NCI-H1930 (cell line): ENCODE measurements at places on chromosomes 7 and 10.

DNA sequence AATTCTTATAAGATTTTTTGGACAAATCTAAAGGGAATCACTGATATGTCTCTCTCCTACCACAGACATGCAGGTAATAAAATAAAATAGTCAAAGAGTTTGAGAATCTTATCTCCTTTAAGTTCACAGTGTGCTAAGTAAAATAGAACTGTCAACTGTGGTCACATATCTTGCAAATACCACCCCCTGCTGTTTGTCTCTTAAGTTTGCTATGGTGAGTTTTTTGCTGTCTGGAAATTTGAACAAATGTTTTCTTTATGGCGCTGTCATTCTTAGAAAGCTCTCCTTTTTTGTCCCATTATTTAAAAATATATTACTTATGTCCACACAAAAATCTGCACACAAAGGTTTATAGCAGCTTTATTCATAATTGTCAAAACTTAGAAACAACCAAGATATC lies 19.6 kb downstream of the GIMAP5 start:
- DNase-seq, result no peak

DNA sequence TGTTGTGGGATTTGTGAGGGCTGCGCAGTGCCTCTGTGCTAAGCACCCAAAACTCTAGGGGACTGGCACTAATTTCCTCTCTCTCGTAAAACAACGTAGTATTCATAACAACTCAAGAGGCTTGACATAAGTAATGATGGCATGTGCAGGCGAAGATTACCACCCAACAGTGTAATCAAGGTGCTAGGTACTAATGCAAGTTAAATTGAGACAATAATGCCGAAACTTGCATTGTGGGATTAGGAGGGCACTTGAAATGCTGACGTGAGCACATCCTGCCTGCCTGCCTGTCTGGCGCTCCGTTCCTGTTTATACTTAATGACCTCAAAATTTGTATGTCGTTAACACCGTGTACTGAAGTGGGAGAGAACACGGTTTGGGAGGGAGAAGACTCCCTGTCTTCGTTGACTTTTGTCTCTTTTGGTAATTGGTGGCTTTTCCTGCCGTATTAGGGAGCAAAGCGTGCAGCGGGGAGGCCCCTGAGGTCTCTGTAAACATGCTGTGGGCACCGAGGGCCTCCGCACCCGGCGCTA lies 139.0 kb downstream of the MGMT start:
- no peak for DNase-seq

- no peak for DNase-seq
Measured at GRCh38 chr10:56286096-56286495, 75.0 kb downstream of the ZWINT start.

GRCh38 chr10:70811881-70812280 lies 3.9 kb upstream of the SGPL1 start:
- no peak for DNase-seq

- peak; percentile 35 for DNase-seq
Measured at GRCh38 chr7:94823947-94824346, 83.4 kb upstream of the PPP1R9A start.
